Stimulated activated CD4-positive, alpha-beta T cell treated with anti-CD3 and anti-CD28 coated beads, Interleukin-12 subunit alpha, Interleukin-12 subunit beta, amount 100 ng/mL, for 24 hours (primary cell): ENCODE measurements at places on chromosomes 3 and 15.

- DNase-seq: no peak
Observed at GRCh38 chr15:58010983-58011382, 54.5 kb downstream of the ALDH1A2 start.

DNA sequence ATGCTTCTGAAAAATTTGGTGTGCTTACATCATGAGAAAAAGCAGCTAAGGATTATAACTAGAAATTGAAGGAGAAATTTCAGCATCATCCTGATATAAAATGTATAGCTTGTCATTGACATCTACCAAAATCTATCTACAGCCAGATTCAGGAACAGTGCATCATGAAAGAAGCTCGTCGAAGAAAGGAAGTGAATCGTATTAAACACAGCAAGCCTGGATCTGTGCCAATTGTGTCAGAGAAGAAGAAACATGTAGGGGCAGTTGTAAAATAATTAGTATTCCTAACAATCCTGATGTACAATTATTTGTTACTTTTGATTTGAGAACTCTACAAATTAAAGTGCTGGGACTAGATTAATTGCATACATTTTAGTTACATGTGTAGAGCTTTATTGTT is 37.2 kb downstream of the AP4E1 start:
- DNase-seq: no peak

GRCh38 chr3:55620351-55621025 is 133.4 kb upstream of the WNT5A start:
- DNase-seq: no peak

DNA sequence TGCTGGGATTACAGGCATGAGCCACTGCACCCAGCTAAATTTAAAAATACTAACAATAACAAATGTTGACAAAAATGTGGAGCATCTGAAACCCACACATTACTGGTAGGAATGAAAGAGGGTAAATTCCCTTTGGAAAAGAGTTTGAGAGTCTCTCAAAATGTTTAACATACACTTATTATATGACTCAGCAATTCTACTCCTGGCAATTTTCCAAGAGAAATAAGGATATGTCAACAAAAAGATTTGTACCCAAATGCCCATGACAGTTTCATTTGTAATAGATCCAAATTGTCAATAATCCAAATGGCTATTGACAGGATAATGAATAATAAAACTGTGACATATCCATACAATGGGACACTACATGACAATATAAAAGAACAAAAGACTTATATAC is 9.0 kb downstream of the HCLS1 start:
- DNase-seq: no peak

- no peak for DNase-seq
Observed at GRCh38 chr3:190505381-190506003, 8.4 kb upstream of the IL1RAP start.

DNA sequence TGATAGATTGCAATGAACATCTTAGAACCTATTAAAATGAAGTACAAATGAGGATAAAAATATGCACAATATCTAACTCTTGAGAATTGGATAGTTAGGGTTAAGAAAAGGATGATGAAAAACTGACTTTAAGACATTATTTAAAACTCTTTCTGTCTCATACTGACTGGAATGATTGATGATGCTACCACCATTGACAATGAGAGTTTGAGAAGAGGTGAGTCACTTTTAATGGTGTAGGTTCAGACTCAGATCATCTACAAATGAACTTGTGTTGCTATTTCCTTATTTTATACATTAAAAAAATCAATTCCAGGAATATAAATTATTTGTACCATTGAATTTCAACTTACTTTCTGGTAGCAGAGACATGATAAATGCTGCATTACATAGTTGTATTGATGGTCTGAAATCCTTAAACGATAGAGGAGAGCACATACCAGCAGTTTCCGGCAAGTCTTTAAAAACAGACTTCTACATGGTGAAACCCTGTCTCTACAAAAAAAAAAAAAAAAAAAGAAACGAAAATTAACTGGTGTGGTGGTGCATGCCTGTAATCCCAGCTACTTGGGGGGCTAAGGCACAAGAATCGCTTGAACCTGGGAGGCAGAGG is 409.0 kb downstream of the OTOL1 start:
- no peak for DNase-seq

DNA sequence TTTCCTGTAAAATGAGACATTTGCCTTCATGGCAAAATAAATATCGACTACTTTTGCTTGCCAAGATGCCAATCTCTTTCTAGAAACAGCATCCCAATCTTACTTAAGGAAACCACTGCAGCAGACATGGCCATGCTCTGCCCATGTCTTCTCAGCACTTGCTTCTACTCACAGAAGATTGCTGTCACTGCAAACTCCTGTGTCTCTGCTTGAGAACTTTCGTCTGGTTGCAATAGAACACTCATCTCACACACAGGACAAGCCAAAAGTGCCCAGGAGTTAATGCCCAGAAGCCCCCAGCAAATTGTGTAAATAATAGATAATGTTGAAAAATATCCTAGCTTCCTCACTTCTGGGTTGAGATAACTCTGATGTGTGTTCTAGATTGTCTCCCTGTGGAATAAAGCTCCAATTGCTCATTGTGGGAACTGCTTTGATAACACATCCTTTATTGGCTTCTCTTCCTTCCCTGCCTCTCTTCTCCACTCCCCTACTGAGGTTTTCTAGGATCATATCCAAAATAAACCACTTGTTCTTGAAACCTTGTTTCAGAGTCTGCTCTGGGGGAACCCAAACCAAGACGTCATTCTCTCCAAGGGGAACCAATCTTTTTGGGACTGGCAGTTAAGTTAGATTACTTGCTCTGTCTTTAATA is 156.3 kb upstream of the STRIT1 start:
- no peak for DNase-seq
